Tongue (tissue), 3 donors: ENCODE measurements at places on chromosomes 16 and 17. TPM values are rescaled to one million over a fixed set of nuclear protein-coding genes. Genes with fewer than 3 reads are reported as not detected.

GRCh38 chr17:74192950-74193781 is 10.3 kb upstream of the RPL38 start:
- peak; percentile 91 for DNase-seq

MYO15A gene
- total RNA-seq: 0.21 TPM

DNA sequence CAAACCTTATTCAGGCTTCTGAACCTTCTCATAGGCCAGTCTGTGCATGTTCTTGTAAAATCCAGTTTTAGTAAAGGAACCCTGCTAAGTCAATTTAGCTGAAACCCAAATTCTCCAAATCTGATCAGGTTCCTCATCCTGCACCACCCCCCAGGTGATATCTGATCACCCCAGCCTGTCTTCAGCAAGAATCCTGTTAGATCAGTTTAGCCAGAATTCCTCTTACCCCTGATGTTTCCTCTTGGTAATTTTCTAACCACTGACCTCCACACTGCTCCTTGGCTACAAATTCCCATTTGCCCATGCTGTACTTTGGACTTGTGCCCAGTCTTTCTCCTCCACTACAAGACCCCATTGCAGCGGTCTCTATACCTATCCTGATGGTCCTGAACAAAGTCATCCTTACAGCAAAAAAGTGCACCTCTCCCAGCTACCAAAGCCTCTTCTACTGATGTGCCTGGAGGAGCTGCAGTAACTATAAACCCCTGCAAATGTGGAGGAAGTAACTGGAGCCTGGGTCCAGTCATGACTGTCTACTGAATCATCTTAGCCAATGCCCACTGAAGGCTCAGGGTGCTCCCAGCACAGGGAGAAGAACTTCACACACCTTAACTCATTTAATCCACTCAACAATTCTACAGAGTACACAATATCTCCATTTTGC is 23.8 kb downstream of the TEX14 start:
- DNase-seq: no peak

- DNase-seq: no peak
Measured at GRCh38 chr17:43025290-43025657, 243 bp downstream of the RND2 start.

DNA sequence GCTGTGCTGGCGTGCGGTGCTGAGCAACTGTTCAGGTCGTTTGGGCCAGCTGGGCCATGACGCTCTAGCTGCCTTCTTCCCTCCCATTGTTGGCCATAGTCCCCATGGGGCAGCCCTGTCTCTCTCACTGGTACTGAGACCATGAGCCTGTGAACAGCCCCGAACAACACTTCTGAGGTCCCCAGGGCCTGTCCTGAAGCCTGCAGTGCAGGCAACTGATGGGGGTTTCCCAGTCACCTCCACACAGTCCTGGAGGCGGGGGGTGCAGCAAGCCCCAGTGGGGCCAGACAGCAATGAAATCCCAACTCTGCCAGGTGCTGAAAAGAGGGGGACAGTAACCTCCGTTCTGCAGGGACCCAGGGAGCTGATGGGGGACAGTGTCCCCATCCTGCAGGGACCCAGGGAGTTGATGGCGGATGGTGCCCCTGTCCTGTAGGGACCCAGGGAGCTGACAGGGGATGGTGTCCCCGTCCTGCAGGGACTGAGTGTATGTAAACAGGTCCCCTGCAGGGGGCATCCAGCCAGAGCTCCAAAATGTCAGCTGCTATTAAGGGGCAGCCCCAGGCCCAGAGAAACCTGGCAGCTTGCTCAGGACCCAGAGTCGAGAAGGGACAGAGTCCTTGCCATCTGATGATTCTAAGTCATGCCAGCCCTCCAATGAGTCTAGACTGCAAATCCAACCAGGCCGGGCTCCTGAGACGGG is 30.4 kb downstream of the ENGASE start:
- DNase-seq: no peak

- DNase-seq: no peak
Measured at GRCh38 chr17:59652119-59652518, 32.4 kb downstream of the CLTC start.

DNA sequence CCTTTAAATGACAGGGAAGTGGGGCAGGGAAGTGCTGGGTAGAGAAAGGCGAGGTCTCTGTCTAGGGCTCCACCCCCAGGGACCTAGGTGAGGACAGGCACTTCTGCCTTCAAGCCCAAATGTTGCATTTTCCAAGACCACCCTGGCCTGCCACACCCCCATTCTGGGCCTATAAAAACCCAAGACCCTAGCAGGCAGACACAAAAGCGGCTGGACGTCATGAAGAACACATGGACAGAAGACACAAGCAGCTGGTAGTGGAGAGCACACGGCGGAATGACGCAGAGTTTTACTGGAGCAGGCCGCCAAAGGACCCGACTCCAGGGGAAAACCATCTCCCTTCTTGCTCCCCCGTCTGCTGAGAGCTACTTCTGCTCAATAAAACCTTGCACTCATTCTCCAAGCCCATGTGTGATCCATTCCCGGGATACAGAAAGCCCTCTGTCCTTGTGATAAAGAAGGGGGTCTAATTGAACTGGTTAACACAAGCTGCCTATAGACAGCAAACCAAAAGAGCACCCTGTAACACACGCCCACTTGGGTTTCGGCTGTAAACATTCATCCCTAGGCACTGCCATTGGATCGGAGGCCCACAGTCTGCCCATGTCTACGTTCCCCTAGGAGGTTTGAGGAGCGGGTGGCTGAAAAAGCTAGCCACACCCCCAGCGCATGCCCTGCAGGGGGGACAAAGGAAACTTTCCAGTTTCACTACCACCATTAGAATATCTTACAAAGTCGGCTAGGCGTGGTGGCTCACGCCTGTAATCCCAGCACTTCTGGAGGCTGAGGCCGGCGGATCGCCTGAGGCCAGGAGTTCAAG is 622.2 kb upstream of the SALL1 start:
- DNase-seq: no peak

- DNase-seq: peak; percentile 12
Measured at GRCh38 chr17:39014044-39014794, 47.0 kb upstream of the FBXO47 start.

PYDC1 gene
- total RNA-seq: not detected

DNA sequence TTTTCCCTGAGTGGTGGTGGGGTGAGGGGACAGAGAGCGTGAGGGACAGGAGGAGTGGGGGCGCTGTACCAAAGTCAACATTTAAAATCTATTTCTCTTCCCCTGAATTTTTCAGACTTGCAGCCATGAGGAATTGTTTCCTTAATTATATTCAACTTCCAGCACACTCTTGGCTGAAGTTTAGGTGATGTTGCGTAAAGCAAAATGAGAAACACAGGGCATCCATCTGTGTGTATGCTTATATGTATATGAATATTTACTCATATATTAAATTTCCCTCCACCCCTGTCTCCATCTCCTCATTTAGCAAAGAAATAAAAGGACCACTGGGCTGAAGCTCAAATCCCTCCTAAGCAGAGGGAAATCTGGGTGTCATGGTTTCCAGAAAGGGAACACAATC is 218.1 kb downstream of the XYLT1 start:
- DNase-seq: peak; percentile 50

RDM1 gene
- 1.6 TPM for total RNA-seq

GNG13 gene
- total RNA-seq: not detected
